Fibroblast of the aortic adventitia (primary cell): ENCODE measurements at places on chromosomes 5 and 9. TPM values are rescaled to one million over a fixed set of nuclear protein-coding genes. Genes with fewer than 3 reads are reported as not detected.

GRCh38 chr9:93288891-93289883 is 105.2 kb downstream of the WNK2 start:
- no peak for DNase-seq

DNA sequence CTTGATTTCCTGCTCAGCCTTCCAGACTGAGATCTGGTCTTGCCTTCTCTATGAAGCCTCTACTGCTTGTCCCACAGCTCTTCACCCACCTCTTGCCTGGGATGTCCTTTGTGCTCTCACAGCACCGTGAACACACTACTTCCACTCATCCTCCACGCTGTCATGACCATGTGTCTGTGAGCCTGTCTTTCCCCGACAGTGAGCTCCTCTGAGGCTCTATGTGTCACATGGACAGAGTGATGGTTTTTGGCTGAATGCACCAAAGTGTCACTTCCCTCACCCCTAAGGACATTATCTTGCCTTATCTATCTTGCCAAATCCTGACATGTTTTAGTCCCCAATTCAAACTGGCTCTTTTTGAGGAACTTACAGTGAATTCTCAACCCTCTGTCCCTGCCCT is 11.3 kb downstream of the PHYKPL start:
- no peak for DNase-seq

GRCh38 chr9:70442328-70442848 is 27.9 kb upstream of the KLF9 start:
- no peak for DNase-seq

GRCh38 chr9:706606-707459 is 134.7 kb upstream of the DMRT1 start:
- DNase-seq = peak; percentile 72

DNA sequence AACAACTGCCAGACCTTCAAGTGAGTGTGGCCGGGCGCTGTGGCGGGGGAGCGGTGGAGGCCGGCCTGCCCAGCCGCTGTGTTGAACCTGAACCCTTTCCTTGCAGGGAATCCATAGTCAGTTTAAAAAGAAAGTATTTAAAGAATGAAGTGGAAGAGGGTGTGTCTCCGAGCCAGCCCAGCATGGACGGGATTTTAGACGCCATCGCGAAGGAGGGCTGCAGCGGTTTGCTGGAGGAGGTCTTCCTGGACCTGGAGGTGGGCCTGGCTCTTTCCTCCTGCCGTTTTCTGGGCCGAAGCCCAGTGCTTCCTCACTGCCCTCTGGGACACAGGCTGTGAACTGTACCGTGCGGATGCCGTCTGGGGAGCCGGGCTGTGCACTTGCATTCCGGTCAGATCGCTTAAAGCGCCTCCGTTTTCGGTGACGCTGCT is 19.1 kb downstream of the EXOC3 start:
- no peak for DNase-seq

DNA sequence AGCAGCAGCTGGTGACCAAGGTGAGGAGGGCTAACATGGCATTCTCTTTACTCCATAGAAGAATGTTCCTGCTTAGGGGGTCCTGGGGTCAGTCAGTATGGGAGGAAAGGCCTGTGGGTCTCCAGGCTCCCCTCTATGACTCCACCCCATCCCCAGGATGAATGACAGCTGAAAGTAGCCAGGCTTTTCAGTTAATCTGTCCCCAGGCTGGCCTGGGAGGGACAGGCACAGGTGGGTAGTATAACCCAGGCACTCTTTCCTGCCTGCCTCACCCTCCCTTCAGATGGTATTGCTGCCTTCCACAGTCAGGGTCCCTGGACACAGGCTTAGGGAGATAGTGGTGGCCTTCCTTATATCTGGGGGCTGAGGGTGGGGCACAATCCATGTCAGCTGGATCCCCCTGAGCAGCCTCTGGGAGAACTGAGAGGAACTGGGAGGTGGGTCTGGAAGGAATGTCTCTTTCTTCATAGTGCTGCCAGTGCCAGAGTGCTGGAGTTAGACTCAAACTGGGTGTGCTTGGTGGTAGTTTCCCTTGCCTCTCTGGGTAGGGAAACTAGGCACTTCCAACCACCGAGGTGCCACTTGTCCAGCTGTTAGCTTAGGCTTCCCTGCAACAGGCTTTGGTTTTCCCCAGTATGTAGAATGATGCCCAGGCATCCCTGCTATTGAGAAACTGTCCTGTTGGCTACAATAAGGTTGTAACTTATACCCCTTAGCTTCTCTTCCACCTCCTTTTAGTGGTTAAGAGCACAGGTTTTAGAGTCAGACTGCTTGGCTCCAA is 27.8 kb downstream of the LARP1 start:
- no peak for DNase-seq

DNA sequence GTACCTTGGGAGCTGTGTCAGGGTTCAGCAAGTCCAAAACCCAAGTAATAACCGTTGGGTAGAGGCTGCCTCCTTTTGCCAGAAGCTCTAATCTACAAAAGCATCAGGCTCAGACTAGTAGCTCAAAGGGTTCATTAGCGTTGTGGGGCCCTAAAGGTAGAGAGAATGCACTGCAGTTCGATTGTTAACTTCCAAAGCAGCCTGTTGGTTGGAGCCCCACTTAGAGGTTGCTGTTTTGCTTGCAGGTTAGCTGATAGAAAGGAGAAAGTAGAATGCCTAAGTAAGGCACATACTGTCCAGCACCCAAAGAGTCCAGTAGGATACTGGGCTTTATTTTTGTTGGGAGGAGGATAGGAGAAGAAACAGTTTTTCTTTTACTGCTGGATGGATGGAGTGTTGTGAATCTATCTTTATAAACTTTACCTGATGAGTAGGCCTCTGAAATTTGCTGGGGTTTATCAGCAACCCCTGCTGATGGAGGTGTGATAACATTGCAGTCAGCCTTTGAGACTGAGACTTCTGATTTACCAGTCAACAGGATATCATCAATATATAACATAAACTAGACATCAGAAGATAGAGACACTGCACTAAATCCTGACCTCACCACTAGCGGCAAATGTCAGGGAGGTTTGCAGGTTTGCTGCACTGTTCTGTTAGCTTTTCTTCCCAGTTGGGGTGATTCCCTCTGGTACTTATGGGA is 34.8 kb downstream of the ZNF131 start:
- DNase-seq = no peak

- peak; percentile 31 for DNase-seq
These were observed 45.2 kb upstream of the NEK6 start for GRCh38 chr9:124212381-124213050.

DNA sequence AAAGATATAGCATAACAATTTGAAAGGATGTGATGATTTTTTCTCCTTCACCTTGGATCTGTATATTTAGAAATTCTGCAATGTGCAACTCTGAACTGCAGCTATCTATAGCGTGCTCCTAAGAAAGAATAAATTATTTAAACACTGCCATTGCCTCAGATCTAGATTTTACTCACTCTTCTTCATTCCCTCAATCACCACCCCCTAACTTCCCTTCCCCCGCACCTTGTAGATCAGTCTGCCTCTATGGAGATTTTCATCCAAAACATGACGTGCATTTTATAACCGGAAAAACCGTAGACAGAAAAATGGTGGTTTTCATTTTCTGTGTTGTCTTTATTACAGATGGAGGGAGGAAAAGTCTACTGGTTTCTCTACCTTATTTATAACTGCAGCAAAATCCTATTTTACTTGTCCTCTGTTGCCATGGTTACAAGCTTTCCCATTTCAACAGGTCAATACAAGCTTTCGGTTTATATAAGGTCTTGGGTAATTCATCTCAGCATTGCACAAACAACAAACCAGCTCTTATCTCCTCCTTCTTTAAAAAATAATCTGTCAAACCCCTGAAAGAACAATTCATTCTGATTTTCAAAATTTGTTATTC is 480.0 kb downstream of the TAF11L14 start:
- DNase-seq = no peak

DNA sequence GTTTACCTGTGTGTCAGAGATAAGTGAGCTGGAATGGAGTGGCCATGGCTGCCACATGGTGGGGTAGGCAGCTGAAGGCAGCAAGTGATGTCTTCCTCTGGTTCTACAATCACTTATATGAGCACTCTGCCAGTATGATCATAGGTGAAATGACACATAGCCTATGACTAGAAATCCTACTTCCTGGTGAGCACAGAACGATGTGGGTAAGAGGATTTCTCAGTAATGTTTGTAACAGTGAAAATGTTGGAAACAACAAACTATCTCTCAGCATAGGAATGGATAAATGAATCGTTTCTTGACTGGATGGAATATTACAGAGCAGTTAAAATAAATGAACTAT is 187.0 kb upstream of the S1PR3 start:
- no peak for DNase-seq

DNA sequence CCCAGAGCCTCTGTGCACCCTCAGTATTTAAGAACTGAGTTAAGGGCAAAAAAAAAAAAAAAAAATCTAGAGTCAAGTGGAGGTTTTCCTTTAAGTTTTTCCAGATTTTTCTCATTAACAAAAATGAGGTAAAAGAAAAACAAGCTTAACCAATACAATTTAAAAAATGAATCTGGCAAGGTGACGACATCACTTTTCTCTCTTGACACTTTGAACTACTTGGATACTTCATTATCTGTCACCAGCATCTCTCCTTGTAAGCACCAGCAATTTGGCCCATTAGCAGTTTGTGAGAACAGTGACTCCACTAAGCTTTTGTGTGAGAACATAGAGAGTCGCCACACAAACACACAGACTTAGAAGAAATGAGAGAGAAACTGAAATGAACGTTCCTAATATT is 345.7 kb upstream of the SLC30A5 start:
- DNase-seq = no peak

DNA sequence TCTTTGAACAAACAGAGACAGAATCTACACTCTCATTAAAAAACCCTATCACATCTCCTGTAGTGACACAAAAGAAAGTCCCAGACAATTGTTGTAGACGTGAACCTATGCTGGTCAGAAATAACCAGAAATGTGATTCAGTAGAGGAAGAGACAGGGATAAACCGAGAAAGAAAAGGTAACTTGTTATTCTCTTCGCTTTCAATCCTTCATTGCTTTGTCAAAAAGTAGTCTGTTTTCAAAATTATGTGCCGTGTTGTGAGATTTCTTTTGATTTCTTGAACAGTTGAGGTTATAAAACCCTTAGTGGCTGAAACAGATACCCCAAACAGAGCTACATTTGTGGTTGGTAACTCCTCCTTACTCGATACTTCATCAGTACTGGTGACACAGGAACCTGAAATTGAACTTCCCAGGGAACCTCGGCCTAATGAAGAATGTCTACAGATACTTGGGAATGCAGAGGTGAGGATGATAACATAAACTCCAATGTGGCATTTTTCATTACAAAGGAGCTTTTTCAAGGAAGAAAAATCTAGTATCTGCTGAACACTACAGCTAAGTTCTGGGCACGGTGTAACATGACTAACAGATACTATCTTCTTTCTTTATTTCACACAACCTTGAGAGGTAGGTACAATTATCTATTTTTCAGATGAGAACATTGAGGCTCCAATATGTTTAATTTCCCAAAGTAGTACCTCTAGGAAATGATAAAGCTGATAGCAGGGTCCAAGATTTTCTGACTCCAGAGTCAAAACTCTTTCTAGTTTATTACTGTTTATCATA is 14.3 kb downstream of the HMGCR start:
- DNase-seq = no peak

GRCh38 chr9:89434636-89435035 is 63.3 kb downstream of the SEMA4D start:
- no peak for DNase-seq

GRCh38 chr5:59598547-59598874 is 295.0 kb downstream of the PDE4D start:
- DNase-seq = no peak

GRCh38 chr5:73983644-73984043 is 357.6 kb downstream of the ARHGEF28 start:
- DNase-seq = no peak

DNA sequence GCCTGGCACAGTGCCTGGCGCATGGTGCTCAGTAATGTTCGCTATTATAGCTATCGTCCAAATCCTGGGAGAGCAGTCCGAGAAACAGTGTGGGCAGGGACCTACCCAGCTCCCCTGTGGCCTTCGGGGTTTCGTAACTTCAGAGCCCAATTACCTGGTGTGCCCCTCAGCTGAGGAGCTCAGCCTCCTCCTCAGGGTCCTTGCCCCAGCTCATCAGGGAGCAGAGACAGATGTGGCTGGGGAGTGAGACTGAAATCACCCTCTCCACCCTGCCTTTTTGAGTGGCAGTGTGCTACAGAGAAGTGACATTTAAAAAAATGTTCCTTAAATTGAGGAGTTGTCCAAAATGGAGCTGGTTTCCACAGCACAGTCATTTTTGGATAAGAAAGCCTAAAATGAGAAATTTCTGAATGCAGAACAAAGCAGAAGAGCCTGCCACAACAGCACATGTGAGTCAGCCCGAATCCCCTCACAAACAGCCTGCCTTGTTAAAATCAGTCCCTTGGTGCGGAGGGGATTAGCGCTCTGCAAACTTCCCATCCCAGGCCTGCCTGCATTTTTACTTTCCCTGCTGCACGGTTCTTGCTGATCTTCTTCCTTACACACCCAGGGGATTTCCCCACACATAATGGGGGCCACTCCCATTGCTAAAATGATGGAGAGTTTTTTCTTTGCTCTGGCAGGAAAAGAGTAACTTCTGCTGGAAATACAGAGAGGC is 78.1 kb upstream of the PITX1 start:
- no peak for DNase-seq

DNA sequence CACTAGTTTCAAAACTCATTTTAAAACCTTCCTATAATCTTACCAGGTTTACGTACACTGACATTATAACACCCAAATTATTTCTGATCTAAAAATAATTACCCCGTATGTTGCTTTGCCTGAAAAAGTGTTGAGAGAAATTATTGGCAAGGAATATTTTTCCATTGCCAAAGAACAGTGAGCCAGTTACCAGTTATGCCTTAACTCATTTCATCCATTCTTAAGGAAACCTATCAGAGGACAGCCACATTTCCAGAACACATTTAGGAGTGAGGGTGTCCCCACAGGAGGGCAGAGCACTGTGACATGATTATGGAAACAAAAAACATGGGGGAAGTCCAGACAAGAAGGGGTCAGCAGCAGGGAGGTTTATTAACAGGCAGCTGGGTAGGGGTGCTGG is 52.2 kb downstream of the GABBR2 start:
- peak; percentile 22 for DNase-seq

GRCh38 chr5:174481737-174482136 is 242.6 kb upstream of the MSX2 start:
- no peak for DNase-seq

GRCh38 chr5:154517181-154517580 is 39.2 kb upstream of the HAND1 start:
- no peak for DNase-seq

- no peak for DNase-seq
These were observed 15.5 kb downstream of the OTULINL start for GRCh38 chr5:14597080-14597479.

Gene STK10
- 16.0 and 17.0 TPM in 2 replicates for total RNA-seq

Gene SPACA9
- 0.74 and 2.7 TPM in 2 replicates for total RNA-seq

Gene ANKRD18B
- 1.9 TPM in 1 of 2 replicates, not detected in the other for total RNA-seq

Gene KIF20A
- 1.3 and 24.7 TPM in 2 replicates for total RNA-seq

Gene CDC25C
- total RNA-seq = 0.16 and 8.9 TPM in 2 replicates

Gene CSF1R
- total RNA-seq = under 0.01 and 0.16 TPM in 2 replicates

Gene LAMC3
- 0.08 TPM in 1 of 2 replicates, not detected in the other for total RNA-seq
